ENCODE measurements at places on chromosomes 5 and 9. TPM values are rescaled to one million over a fixed set of nuclear protein-coding genes. Genes with fewer than 3 reads are reported as not detected.

GAS1 gene
- 82.3 TPM for total RNA-seq

NOXA1 gene
- total RNA-seq = 8.7 TPM

DNA sequence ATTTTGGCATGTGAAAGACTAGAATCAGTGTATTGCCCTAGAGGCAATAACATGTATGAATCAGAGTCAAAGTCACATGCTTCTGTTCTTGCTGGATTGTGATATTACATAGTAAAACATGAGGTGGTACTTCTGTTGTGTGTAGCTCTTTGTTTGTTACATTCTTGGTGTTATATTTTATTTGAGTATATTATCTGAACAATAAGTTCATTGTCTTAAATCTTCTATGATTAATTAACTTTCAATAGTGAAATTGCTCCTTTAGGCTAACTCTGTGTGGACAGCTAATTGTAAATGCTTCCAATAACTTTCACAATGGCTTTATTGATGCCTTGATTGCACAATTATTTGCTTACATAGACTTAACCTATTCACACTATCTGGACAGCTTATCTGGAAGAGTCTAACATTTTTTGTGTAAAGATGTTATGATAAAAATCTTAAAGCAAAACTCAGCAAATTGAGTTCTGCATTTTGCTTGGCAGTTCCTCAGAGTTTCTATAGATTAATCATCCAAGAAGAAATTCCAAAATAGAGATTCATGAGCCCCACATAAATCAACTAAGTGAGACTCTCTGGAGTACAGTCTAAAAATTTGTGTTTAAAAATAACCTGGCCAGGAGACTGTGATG is 239.6 kb upstream of the TUSC1 start:
- no peak for DNase-seq
- no peak overlapping the region for H3K27ac ChIP-seq
- no peak overlapping the region for H3K4me3 ChIP-seq
- no peaks in the 10 kb centered on the region for H3K27me3 ChIP-seq

- H3K27ac ChIP-seq = no peak overlapping the region
- H3K36me3 ChIP-seq = no peaks in the 10 kb centered on the region
- no peak for DNase-seq
- no peak overlapping the region for H3K4me3 ChIP-seq
Observed at GRCh38 chr5:139823757-139824355, 28.2 kb downstream of the PSD2 start.

DNA sequence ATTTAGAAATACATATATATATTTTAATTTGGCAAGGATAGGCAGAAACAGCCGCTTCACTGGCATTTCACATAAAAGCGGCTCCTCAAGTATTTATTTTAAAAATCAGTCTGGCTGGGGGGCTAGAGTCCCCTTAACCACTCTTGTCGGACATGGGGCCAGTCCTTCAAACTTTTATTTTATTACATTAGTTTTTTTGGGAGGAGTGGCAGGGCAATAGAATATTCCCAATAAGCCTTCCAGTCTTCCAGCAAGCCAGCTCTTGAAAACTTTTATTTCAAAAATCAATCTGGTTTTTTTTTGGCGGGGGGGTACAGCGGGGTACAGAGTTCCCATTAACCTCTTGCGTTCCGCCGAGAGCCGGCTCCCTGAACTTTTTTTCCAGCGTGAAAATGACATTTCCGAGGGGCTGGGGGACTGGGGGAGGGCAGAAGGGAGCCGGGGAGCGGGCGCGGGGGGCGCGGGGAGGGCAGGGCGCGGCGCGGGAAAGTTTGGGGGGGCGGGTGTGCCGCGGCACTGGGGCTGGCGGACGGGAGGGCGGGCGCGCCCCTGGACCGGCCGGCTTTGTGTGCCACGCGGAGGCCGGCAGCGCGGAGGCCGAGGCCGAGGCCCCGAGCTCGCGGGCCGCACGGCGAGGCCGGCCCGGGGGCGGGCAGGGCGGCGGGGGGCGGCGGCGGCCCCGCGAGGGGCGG is 504 bp upstream of the ZNF618 start:
- H3K36me3 ChIP-seq = no peaks in the 10 kb centered on the region
- H3K4me3 ChIP-seq = peak overlapping the region; percentile 40

DNA sequence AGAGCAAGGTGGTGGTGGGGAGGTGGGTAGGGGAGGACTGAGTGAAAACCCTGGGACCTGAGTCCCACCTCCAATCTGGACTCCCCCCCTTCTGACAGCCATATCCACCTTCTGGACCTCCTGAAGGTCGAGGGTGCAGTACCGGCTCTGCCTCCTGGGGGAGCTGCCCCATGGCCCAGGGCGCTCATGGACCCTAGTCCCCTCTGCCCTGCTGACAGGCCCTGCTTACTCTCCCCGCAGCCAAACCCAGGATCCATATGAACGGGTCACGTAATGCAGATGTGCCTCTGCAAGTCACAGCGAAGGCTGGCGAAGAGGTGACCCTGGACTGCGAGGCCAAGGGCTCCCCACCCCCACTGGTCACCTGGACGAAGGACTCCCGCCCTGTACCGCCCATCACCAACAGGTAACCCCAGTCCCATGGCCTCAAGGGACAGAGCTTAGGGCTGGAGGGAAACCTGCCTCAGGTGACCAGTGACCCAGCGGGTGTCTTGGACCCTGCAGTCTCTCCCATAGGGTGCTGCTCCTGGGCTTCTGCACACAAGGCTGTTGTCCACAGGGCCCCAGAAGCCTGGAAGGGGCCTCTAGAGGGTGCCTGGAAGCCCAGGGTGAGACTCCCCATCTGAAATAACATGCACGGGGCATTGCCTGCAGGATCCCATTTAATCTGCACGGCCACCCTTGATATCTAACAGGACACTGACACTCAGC is 61.7 kb downstream of the HMCN2 start:
- DNase-seq = no peak
- H3K4me1 ChIP-seq = peaks cover 7% of the 10 kb centered on the region
- no peak overlapping the region for H3K27ac ChIP-seq
- H3K27me3 ChIP-seq = no peaks in the 10 kb centered on the region
- no peak overlapping the region for H3K4me3 ChIP-seq
